ENCODE measurements at places on chromosomes 3 and 15.

- no peak for DNase-seq
These were observed 22.1 kb downstream of the ALDH1L1 start for GRCh38 chr3:126158016-126158911.

DNA sequence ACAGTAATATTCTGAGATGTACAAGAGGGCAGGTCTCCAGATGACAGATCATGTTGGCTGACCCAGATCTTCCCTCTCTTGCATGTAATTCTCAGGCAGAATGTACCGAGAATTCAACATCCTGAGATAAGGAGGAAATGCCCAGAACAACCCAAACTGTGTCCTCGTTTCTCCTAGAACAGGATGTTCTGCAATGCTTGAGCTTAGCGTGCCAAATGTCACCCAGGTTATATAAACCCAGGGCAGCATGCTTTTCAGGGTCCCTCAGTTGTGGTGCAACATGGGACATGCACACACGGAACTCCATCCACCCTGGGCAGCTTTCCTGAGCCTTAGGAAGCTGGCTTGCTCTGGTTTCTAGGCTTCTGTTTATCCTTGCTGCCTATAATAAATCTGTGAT lies 102.1 kb upstream of the CMC1 start:
- no peak for DNase-seq

GRCh38 chr15:59917504-59918157 lies 86.5 kb upstream of the FOXB1 start:
- peak; percentile 37 for DNase-seq

- no peak for DNase-seq
These were observed 385.3 kb downstream of the NTRK3 start for GRCh38 chr15:87871258-87871681.

DNA sequence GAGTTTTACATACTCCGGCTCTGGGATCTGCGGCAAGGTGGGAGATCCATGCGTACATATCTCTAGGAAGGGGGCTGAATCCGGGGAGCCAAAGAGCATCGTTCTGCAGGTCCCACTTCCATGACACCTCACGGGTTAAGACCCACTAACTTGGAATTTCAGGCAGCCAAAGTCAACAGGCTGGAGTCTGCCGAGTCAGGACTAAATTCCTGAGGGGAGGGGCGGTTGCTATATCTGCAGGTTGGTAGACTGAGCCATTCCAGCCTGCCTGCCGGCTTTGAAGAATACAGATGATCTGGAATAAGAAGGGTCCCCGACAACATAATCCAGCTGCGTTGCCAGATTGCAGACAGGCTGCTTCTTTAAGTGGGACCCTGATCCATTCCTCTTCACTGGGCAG lies 65.4 kb upstream of the PEX5L start:
- no peak for DNase-seq

DNA sequence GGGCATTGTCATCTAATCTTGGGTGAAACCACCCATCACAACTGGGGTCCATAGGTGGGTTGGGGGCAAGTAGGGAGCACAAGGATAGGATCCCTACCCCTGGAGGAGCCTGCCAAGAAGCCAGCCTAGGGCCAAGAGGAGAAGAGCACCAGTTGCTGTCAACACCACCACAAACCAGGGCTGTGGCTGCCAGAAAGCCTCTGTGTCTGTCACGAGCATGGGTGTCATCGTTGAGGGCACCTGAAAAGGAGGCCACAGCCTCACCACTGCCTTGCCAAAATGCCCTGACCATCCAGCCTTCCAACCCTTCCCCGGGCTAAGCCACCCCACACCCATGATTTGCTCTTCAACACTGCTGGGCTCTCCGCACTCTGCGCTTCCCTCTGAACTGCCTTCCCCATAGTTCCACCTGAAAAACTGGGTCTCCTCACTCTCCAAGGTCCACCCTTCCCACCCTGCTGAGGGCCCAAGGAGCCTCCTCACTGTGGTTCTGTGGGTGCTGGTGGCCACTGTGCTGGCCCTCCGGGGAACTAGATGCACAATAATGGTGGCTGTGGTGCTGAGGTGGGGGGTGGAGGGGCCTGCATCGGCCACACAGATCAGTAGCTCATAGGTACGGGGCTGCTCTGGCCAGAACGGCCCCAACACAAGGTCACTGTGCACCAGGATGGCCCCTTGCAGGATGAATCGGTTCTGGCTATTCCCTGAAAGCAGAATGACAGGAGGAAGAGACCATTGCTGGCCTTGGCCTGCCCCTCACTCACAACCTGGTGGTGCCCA lies 6.2 kb upstream of the IP6K1 start:
- DNase-seq: no peak

GRCh38 chr3:29144807-29145206 lies 136.1 kb upstream of the RBMS3 start:
- DNase-seq: no peak

DNA sequence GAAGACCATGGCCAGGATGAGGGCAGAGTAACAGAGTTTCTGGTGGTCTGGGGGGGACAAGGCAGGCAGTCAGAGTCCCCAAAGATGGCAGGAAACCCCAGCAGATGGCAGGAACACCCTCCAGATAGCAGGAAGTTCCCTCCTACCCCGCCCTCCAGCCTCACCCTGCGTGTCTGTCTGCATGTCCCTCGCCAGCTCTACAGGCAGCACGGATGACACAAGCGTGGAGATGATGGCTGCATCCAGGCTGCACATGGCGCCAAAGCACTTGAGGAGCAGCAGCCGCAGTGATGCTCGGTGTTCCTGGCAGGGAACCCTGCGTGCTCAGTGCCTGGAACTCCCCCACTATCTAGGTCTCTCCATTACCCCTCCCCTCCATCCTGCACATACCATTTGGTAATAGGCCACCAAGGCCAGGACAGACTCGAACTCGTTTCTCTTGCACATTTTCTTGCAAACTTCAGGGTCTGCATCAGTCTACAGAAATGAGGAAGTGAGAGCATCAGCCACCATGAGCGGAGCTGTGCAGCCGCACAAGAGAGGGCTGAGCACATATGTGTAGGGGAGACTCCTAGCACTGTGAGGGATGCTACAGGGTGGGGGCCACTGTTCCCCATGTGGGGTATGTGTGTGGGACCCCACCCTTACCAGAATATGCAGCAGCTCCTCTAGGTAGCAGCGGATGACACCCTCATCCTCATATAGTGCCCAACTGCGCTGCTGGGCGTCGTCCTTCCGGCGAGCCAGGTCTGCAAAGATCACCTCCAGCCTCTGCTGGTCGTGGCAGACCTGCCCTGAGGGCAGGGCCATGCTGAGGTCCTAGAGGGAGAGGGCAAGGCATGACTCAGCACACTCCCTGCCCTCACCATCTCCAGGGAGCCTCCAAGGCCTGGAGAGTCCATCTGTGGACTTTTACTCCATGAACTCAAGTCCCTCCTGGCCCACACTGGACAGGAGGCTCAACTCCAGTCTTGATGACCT lies 6.0 kb downstream of the NCKIPSD start:
- no peak for DNase-seq

- DNase-seq: no peak
These were observed 185.2 kb downstream of the NSUN3 start for GRCh38 chr3:94248042-94248441.
